ENCODE measurements at places on chromosomes 3 and 15. TPM values are rescaled to one million over a fixed set of nuclear protein-coding genes. Genes with fewer than 3 reads are reported as not detected.

The ARID3B gene
- total RNA-seq = 115 TPM

- DNase-seq = no peak
Measured at GRCh38 chr3:143002727-143003126, 1.4 kb downstream of the U2SURP start.

The CHRD gene
- total RNA-seq = 0.63 TPM

The CSK gene
- total RNA-seq = 51.7 TPM

DNA sequence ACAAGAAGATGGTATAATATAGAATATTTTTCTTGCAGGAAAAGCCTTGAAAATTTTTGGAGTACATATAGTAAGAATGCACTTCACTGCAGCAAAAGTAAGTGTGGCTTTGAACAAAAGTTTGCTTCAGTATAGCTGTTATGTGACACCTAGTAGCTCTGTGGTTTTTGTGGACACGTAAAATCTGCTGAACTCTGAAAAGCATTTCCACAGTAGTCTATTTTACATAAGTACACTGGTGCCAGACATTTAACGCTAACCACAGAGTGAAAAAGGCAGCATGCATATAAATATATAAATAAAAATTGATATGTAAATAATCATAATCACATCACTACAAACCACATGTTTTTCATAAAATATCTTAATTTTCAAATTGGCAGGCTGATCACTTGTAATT lies 39.8 kb downstream of the CGGBP1 start:
- no peak for DNase-seq

The STRIT1 gene
- total RNA-seq = 0.38 TPM

- no peak for DNase-seq
Measured at GRCh38 chr3:54826251-54826691, 101.6 kb downstream of the LRTM1 start.

The C3orf18 gene
- total RNA-seq = 8.2 TPM

DNA sequence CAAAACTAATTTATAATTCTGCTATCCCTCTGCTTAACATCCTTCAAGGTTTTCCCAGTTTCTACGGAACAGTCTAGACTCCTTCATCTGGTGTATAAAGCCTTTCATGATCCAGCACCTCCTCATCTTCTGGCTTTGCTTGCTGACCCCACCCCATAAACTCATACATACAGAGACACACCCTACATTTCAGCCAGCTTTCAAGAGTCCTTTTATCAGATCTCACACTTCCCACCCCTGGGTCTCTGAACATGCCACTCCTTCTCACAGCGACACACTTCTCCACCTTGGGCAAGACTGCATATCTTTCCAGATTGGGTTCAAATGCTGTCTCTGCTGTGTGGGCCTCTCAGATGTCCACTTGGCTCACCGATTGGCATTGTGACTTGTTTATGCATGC lies 166.8 kb upstream of the LPP start:
- no peak for DNase-seq

GRCh38 chr15:36571301-36571700 lies 8.1 kb upstream of the CDIN1 start:
- DNase-seq = no peak

GRCh38 chr15:32838820-32839219 lies 121.0 kb downstream of the GREM1 start:
- DNase-seq = no peak

DNA sequence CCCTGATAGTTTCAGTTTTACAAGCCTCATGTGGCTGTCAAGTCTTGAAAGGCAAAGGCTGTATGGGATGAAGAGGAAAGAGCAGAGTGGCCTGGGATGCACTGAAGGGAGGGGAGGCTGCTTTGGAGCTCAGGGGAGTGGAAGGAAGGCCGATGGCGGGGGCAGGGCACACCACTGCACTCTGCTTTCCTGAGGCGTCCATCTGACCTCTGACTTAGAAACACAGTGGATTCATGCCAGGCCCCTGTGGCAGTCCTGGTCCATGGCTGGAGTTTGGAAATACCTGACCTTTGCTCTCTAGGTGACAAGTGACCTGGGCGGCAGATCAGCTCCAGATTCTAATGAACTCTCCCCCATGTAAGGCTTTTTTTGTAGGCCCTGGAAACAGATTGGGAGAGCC lies 19.0 kb downstream of the FAH start:
- no peak for DNase-seq

The SIAH2 gene
- 23.9 TPM for total RNA-seq

DNA sequence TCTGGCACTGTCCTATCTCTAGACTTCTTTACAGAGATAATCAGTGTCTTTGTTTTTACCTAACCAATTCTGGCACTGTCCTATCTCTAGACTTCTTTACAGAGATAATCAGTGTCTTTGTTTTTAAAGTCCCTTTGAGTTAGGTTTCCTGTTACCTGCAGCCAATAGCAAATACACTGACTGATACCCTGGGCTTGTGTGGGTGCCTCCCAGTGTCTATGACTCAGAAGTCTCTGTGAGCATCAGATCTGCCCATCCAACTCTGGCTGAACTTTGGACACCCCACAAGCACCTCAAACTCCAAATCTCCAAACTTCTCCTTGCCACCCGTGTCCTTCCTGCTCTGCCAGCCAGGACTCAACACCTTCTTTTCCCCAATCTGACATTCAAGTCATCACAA lies 30.4 kb downstream of the SLC41A3 start:
- DNase-seq = no peak

- DNase-seq = no peak
Measured at GRCh38 chr3:97763586-97764406, 762 bp upstream of the ARL6 start.

GRCh38 chr3:53236112-53236841 lies 19.5 kb downstream of the TKT start:
- no peak for DNase-seq

DNA sequence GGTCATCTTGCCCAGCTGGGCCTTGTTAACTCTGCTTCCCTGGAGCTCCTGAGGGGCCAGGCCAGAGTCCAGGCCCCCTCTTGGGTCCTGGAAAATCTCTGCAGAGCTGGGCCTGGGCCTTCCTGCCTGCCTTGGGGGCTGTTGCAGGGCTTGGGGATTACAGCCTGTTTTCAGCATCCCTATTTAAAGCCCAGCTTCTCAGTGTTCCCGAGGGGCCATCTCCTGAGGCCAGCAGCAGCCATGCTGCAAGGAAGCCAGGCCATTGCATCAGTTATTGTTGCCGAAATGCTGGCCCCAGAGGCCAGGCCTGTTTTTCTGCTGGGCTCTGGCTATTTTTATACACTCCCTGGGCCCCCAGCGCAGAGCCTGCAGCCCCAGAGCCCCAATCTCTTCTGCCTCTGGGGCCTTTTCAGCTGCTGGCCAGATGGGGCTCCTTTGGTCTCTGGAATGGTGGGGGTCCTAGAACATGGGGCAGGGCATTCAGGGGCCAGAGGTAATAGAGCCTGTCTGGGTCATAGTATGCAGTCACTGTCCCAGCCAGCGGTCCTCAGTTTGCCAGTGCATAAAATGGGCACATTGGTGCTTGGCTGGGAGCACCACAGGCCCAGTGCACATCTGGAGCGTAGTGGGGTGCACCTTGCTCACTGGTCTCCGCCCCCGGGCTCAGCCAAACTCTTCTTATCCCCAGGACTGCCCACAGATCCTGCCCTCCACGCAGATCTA lies 28.5 kb downstream of the PLXNA1 start:
- no peak for DNase-seq

- DNase-seq = peak; percentile 47
Measured at GRCh38 chr15:72722071-72722696, 36.2 kb downstream of the BBS4 start.

The MST1 gene
- total RNA-seq = 8.5 TPM

The MESD gene
- total RNA-seq = 30.2 TPM

DNA sequence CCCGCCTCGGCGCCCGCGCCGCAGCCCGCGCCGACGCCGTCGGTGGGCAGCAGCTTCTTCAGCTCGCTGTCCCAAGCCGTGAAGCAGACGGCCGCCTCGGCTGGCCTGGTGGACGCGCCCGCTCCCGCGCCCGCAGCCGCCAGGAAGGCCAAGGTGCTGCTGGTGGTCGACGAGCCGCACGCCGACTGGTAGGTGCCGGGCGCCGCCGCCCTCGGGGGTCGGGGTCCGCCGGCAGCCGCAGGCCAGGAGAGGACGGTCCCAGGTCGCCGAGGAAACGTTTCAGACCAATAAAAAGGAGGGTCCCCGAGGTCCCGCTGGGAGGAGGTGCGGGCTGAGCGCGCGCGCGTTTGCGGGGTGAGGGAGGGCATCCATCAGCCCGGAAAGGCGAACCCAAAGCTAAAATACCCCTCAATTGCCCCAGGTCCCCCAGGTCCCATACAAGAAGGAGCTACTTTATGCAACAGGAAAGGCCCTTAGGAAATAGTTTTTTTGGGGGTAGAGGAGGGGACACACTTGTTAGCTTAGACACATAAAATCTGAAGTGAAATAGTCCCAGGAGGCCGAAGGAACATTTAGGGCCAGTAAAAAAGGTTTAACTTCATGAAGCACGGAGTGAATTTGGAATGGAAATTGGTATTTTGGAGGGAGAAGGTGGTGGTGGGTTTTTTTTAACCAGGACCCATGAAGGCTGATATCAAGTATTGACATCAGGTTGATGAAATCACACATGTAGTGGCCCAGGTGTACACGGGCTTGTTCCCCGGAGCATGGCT lies 739 bp downstream of the SYN2 start:
- peak; percentile 71 for DNase-seq

Data from H1 (cell line).